ENCODE measurements at places on chromosomes 13 and 19.

DNA sequence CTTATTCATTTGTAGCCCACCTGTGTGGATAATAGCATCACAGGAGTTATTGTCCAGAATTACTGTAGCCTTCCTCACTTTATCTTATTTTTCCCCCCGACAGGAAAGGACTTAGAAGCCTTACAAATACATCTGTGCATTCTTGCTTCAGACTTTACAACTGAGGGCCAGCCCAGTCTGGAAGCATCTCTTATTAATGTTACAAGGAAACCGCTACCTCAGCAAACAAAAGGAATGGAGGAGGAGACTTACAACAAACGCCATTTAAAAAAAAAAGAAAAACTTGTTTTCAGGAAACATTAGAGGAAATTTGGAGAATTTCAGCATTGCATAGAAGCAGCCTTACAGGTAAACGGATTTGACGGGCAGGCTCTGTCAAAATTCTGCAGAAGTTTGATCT is 45.2 kb downstream of the GARRE1 start:
- no peak for DNase-seq

- no peak for DNase-seq
Measured at GRCh38 chr13:110245416-110245899, 61.5 kb downstream of the COL4A1 start.

GRCh38 chr13:100497389-100497788 is 91.2 kb downstream of the GGACT start:
- no peak for DNase-seq

DNA sequence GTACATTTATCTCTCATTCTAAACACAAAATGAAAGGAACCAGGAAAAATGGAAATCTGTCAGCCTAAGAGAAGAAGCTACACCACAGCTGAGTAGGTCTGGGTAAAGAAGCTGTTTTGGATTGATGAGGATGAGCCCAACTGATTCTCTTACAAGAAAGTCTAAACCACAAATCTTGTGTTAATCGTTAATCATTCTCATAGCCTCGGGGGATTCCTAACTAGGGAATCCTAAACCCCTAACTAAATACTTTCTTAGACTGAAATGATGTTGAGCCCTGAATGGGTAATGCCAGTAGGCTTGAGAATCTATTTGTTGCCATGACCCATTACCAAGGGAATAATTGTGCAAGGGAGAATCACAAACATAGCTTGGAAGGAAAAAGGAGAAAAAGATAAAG is 327.5 kb upstream of the SPRY2 start:
- DNase-seq, result no peak

GRCh38 chr19:40089462-40089861 is 1.3 kb downstream of the ZNF780A start:
- no peak for DNase-seq

DNA sequence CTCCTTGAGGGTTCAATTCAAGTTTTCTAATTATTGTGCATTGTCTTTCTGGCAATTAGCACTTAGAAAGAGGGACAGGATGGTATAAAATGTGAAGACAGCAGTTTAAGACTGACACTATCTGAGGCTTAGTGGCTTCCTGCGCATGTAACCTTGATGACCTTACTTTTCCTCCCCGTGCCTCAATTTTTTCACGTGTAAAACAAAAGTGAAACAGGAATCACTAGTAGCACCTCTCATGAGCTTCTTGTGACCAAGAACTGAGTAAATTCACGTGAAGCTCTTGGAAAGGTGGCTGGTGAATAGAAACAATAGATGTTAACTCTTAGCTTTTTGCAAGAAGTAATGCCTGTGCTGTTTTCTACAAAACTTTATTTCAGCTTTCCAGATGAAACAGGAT is 233.9 kb downstream of the LMO7 start:
- no peak for DNase-seq

DNA sequence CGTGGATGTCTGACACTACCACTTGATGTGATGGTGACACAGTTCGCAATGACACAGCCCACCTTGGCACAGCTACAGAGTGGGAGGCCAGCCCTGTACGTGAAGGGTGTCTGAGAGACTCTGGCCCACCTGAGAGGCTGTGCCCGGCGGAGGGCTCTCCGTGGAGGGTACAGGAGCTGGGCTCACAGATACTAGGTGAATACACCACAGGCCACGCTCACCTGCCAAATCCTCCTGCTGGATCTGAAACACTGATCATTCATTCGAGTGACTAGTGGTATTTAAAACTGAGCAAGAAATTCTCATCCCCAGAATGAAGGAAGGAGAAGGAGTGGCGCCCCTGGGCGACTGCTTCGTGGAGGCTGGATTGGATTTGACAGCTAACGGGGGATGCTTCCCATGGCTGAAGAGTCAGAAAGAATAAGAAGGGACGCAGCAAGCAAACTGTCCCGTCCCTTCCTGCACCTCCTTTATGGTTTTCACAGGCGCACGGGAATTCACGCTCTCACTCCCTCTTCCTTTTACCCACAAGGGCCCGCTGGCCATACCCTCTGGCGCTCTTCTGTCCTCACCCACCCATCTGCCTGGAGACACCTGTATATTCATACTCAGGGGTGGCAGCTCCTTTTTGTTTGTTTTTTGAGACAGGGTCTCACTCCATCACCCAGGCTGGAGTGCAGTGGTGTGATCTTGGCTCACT is 25.0 kb downstream of the CEBPG start:
- DNase-seq, result no peak

- peak; percentile 60 for DNase-seq
Measured at GRCh38 chr13:98466634-98467236, 110.2 kb downstream of the STK24 start.

- no peak for DNase-seq
Measured at GRCh38 chr19:16325161-16325527, 518 bp downstream of the KLF2 start.

DNA sequence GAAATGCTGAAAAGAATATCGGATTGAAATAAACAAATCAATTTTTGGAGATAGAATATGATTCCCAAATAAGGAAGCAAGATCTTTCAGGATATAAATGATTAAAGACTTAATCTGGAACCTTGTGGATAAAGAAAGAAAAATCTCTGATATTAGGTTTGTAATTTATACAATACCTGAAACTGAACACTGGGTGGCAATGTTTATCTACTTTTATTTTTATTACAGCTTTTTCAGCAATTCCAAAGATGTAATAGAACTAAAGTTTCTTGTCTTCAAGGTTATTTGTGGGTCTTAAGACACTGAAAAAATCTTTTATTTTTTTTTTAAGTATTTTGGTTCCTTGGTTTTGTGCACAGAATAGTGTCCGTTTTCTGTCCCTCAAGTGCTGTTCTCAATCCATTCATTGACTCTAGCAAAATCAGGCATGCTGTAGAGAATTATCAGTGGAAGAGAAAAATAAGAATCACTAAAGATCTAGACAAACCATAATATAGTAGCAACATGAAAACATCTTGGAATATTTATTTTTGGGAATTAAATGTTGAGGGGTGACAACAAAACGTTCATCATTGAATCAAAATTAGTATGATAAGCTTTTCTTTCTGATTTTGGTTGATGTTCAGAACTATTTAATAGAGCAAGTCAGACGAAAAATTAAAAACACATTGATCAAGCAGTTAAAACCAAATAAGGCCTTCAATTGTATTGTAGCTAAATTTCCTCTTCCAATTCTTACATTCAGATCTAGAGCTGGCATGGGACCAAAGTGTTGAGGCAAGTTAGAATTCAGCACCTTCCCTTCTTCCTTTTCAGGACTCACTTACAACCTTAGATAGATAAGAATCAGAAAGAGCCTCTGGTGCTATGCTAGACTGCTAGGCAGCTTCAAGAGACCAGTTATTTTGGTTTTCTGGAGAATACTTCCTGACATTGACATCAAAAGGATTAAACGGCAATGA is 704.4 kb upstream of the PCDH20 start:
- DNase-seq, result no peak

DNA sequence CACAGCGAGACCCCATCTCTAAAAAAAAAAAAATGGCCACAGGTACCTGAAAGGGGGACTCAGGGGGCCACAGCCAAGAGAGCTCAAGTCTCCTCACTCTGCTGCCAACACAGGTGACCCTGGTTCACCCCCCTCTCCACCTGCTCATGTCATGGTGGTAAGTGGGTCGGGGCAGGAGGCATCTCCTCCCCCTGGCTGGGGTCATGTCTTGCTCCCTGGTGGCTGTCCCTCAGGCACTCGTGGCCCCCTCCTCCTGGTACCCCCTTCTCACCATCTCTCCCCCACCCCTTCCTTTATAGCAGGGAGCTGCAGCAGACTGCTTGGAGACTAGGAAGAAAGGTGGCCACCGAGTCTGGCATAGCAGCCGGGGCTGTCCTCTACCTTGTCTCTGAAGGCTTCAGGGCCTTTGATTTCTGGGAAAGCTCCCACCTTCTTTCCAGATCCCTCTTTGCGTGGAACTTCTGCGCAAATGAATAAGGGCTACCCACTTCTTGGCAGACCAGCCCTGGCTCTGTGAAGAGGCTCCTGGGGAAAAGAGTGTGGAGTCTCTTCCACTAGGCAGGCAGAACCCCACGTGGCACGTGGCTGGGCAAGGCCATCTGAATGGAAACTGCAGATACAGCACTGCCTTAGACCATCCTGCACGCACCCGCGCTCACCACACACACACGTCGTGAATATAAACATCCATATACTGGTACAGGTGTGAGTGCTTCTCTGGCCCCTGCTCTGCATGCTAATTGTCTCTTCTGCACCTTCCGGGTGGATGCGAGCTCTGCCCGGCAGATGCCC is 20.1 kb upstream of the MIER2 start:
- no peak for DNase-seq

- no peak for DNase-seq
Measured at GRCh38 chr19:10294368-10294697, 4.6 kb downstream of the ICAM5 start.

GRCh38 chr13:47672245-47673008 is 328.6 kb downstream of the SUCLA2 start:
- no peak for DNase-seq

DNA sequence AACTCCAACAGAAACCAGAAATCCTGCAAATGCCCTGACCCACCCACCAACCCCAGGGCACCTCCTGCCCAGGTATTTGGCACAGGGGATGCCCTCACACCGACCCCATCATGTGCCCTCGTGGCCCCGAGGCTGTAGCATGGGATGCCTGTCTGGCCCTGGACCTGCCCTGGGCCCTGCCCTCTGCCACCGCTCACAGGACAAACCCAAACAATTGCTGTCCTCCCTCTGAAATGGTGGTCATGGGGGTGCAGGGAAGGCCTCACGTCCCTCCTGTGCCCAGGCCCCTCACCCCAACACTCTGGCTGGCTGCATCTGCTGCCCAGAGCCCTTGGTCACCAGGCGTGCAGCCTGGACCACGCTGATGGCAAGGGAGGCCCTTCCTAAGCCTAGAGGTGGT is 2.1 kb upstream of the ZNF181 start:
- DNase-seq, result no peak

DNA sequence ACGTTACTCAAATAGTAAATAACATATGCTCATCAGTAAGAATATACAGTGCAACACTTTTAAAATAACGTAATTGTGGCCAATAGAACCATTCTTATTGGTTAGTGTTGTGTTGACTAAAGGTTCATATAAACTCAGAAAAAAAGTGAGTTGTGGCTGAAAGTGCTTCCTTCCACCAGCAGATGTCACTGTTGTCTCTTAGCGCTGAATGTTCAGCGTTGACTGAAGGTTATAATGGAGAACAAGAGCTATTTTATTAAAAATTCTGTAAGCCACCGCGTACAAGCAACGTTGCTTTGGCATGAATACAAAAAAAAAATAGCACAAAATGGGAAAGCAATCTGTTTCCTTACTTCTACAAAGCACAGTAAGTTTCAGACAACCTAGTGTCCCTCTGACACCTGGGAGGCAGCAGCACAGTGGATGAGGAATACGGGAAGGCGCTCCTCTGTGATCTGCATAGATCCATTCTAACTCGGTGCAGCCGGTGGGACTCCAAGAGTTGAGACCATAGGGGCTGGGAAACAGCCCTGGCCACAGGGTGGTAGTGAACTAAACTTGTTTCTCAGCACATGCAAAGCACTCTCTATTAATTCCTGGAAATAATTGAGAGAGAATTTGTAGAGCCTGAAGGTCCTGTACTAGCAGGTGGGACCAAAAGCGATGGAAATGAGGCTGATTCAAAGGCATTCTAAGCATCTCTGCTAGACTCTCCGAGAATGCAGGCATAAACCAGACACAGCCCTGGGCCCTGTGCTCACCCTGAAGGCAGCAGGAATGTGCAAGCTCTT is 23.9 kb upstream of the OXGR1 start:
- DNase-seq, result peak; percentile 66

GRCh38 chr19:2289714-2290435 is 7.9 kb upstream of the PEAK3 start:
- peak; percentile 67 for DNase-seq

DNA sequence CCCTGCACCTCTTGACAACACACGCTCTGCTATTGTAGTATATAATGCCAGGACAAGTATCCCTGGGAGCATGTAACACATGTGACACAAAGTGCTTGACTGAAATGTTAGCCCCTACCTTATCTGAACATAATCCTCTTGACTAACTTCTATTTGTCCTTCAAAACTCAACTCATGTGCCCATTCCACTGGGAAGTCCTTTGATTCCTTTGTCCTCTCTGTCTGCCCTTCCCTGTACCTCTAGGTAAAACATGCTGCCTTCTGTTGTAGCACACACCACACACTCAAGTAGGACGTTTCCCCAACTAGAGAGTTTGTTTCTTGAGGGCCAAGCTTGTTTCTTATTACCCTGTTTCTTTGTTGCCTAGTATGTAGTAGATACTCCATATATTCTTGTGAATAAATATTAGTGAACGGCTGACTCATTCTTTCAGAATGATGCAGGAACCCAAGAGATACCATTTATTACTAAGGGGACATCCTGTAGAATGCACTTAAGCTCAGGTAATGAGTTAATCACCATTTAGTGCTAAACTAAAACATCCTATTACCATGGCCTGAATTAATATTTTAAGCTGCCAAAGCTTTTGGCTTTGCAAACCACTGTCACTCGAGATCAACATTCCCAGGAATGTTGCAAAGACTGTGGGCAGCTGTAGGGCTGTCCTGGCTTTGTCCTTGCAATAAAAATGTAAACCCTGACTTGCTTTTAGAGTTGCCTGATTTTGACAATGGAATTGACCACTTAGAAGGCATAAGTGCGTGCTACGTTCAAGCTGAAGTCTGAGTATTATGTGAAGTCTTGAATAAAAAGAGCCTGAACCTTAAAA is 313.4 kb downstream of the COG6 start:
- no peak for DNase-seq

DNA sequence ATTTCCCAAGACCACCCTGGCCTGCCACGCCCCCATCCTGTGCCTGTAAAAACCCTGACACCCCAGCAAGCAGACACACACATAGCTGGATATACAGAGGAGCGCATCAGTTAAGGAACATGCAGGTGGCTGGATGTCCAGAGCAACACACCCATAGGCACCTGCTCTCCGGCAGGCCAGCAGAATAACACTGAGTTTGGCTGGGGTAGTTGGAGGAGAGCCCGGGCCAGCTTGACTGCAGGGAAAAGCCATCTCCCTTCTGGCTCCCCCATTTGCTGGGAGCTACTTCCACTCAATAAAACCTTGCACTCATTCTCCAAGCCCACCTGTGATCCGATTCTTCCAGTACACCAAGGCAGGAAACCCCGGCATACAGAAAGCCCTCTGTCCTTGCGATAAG is 8.9 kb downstream of the RASL11A start:
- DNase-seq, result no peak

GRCh38 chr13:99800951-99801350 is 170.6 kb downstream of the ZIC5 start:
- DNase-seq, result no peak

- DNase-seq, result peak; percentile 65
Measured at GRCh38 chr13:99376132-99376531, 68.9 kb upstream of the GPR183 start.

- DNase-seq, result no peak
Measured at GRCh38 chr19:4987692-4988370, 18.9 kb downstream of the KDM4B start.

GRCh38 chr13:40668335-40668734 is 1.9 kb upstream of the FOXO1 start:
- DNase-seq, result peak; percentile 43
